NCI-H69 (cell line): ENCODE measurements at places on chromosomes 6 and 20.

- no peak for DNase-seq
Measured at GRCh38 chr20:13432126-13432525, 206.6 kb downstream of the TASP1 start.

GRCh38 chr6:159217595-159218275, 48.5 kb downstream of the FNDC1 start:
- peak; percentile 28 for DNase-seq

- DNase-seq: peak; percentile 59
Measured at GRCh38 chr6:70686548-70687133, 19.0 kb downstream of the SMAP1 start.

- DNase-seq: no peak
Measured at GRCh38 chr6:90428514-90428913, 131.9 kb upstream of the BACH2 start.

GRCh38 chr6:90226257-90226656, 70.4 kb downstream of the BACH2 start:
- DNase-seq: no peak

DNA sequence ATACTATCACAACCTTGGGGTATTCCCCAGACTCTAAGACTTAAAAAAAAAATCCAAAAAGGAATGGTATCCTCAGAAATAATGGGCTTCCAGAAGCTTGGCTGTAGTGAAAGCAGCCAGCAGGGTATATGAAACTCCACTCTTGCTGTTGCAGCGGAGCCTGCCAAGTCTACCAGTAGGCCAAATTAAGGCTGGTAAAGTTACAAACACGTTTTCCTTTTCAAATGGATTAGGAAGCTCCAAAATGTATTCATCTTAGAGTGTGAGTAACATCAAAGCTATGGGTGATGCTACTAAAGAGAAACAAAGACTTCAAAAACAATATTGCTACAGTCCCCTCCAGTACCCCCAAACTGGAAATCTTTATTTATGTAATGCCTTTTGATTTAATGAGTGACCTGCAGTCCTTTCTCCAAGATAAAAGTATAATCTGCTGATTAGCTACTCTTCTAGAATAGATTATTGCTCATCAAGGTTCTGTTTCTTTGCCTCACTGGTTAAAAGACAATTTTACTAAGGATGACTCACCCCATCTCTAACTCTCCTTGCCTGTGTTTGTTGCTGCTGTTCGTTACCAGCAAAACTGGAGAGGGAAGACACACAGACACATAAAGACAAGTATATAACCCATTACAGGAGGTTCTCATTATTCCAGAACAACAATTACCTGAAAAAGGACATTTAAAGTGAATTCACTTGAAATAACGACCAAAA, 84.9 kb downstream of the BTBD9 start:
- DNase-seq: no peak

DNA sequence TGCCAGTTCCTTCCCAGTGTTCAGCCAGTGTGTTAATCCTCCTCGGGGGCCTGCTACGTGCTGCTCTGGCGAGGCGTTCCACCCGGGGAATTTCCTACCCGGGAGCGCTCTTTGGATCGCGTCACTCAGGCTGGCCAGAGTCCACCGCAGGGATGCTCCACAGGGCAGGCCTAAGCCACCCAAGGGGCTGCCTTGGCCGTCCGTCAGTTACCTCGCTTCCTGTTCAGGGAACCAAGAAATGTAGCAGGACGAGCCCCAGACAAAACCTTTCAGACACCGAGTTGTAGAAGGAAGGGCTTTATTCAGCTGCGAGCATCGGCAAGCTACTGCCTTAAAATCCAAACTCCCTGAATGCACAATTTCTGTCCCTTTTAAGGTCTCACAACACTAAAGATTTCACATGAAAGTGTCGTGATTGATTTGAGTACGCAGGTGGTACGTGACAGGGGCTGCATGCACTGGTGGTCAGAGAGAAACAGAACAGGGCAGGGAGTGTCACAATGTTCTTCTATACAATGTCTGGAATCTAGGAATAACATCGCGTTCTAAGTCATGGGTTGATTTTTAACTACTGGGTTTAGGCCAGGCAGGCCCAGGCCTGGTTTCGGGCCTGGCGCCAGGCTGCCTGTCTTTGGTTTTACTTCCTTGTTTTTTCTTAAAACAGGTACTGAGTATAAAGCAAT, 15.7 kb upstream of the POU5F1 start:
- no peak for DNase-seq

DNA sequence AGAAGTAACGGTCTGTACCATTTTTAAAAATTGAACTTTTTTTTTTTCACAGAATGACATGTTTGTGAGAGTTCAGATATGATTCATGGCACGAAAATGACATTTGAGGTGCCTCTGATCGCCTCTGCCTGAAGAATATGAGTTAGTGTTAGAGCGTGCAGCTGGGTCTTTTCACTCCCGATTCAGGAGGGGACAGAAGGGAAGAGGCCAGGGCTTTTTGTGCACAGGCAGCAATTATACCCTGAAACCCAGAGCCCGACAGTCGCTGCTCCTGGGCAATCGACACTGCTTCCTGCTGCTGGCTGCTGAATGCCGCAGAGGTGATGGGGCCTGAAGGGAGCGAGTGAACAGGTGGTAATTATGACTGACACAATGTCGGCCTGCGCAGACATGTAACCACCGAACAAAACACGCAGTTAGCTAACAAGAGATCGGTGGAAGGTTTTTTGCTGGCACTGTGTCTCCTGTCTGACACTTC, 652.0 kb upstream of the NOX3 start:
- peak; percentile 97 for DNase-seq

GRCh38 chr20:36613974-36614373, 8.4 kb downstream of the RAB5IF start:
- peak; percentile 69 for DNase-seq

GRCh38 chr6:168342636-168343035, 23.1 kb upstream of the DACT2 start:
- DNase-seq: no peak
